GM06990 (cell line): ENCODE measurements at places on chromosomes 6 and 20.

DNA sequence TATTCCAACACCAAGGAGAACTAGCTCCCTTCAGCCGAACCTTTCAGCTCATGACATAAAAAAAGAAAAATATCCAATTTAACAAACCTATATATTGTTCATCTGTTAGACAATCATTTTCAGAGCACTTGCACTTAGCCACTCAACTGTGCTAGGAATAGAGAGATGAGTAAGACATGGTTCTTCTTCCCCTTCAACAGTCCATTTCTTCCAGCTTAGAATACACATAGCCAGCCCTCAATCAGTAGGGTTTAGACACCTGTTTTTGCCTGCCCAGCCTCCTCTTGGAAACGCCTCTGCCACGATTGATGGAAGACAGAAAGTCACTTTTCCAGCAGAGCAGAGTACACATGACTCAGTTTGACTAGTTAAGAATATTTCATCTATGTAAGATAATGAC, 21.8 kb downstream of the ADNP start:
- DNase-seq, result no peak

DNA sequence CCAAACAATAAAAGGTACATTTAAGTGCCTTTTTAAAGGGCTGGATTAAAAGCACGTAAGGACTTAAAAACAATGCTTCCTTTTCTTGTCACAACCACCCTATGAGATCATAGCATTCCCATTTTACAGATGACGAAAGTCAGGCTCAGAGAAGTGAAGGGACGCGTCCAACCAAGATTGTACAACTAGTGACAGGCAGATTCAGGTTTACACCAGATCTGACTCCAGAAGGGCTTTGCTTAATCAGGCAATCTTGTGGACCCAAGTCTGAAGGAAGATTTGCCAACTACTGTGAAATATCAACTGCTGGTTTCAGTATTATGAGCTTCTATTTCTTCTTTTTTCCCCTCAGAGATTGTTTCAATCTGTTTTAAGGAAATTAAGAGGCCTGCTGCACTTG, 877 bp downstream of the ENPP4 start:
- DNase-seq, result no peak

- peak; percentile 32 for DNase-seq
Measured at GRCh38 chr6:20467437-20467836, 65.8 kb downstream of the E2F3 start.

DNA sequence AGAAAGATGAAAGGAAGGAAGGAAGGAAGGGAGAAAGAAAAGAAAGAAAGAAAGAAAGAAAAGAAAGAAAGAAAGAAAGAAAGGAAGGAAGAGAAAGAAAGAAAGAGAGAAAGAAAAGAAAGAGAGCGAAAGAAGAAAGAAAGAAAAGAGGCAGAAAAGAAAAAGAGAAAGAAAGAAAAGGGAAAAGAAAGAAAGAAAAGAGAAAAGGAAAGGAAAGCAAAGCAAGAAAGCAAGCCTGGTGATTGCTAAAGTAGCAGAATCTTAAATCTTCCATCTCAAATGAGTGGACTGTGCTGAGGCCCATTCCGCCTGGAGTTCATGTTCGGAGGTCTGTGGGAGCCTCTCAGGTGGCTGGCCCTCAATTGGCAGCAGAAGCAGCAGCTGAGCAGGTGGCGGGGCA, 148.4 kb downstream of the TFAP2A start:
- DNase-seq, result no peak

DNA sequence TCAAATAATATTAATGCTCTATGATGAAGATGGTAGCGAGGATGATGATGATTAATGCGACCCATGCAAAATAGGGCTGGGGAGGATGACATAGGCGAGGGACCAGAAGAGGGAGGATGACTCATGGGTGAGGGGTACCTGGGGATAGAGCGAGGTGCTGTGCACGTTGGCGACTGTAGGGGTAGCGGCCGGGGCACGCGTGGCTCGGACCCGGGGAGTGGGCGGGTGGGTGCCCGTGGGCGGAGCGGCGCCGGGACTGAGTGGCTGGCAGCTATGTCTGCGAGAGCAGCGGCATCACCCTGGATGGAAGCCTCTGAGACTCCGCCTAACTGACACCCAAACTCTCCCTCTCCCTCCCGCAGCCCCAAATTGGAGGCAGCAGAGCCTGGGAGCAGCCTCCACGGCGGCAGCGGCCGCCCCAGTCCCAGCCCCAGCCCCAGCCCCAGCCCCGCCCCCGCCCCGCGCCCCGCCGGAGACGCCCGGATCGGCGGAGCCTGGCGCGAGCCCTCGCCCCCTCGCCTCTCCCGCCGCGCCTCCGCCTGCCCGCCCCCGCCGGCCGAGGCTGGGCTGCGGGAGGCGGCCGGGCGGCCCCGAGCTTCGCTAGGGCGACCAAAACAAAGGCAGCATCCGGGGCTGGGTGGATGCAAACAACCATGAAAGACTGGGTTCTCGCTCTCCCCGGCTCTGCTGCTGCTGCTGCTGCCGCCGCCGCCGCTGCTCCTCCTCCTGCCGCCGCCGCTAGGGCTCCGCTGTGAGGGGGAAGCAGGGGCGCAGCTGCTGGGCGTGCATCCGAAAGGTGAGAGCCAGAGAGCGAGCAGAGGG, at the start of gene RIMS1:
TSS of gene RIMS1 (plus strand) at position 367 of the 822 bp plus-strand sequence. CDS start 474 bp downstream, outside the sequence.
- DNase-seq, result peak; percentile 66

- DNase-seq, result no peak
Measured at GRCh38 chr6:127058936-127059335, 59.5 kb upstream of the RSPO3 start.

DNA sequence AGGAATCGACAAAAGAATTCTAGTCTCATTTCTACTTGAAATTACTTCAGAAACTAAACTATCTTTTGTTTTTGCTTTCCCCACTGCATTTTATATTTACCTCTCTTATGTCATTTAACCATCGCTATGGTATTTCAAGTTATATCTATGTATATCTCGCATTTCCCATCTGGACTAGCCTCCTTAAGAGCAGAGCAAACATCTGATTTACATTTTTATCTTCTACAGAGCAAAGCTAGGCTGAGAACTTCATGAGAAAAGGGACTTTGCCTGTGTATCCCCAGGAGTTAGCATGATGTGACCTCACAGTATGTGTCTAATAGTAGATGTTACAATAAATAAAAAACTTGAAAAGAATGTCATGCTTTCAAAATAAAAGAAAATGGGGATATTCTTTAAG, 201.2 kb downstream of the PTPRK start:
- DNase-seq, result no peak

DNA sequence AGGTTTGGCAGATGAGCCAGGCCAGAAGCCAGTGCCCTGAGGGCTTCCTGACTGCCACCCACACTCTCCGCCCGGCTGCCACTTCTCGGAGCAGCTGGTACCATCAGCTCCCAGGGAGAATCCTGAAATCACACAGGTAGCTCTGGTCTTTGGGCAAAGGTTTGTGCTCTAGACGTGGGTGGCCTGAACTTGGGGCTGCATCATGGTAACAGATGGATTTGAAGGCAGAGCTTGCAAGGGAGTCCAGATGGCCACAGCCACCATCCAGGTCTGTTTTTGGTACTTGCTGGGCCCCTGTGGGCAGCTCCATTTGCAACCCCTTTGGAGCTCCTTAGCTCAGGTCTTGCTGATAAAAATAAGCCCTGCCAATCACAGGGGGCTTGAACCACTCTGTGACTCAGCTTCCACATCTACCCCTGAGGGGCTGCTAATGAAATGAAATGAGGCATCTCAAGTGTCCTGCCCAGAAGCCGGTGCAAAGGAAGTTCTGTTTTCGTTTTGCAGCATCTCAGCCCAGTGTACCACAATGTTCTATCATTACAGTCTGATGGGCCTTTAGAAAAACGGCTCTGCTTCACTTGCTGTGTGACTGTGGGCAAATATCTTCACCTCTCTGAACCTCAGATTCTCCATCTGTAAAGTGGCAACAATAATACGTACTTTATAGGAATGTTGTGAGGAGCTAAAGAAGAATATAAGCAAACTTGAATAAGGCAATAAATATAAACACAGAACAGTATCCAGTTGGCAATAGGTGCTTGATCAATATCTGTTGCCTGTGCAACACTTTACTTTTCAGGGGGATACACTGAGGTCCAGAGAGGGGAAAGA, 25.1 kb upstream of the CDH22 start:
- no peak for DNase-seq

GRCh38 chr6:96760153-96760687, 77.1 kb downstream of the GPR63 start:
- no peak for DNase-seq

- no peak for DNase-seq
Measured at GRCh38 chr6:7446619-7447325, 57.2 kb downstream of the RIOK1 start.

GRCh38 chr20:32467506-32468312, 109.6 kb downstream of the ASXL1 start:
- DNase-seq, result no peak

- DNase-seq, result no peak
Measured at GRCh38 chr20:55947701-55948100, 57.6 kb downstream of the CBLN4 start.

DNA sequence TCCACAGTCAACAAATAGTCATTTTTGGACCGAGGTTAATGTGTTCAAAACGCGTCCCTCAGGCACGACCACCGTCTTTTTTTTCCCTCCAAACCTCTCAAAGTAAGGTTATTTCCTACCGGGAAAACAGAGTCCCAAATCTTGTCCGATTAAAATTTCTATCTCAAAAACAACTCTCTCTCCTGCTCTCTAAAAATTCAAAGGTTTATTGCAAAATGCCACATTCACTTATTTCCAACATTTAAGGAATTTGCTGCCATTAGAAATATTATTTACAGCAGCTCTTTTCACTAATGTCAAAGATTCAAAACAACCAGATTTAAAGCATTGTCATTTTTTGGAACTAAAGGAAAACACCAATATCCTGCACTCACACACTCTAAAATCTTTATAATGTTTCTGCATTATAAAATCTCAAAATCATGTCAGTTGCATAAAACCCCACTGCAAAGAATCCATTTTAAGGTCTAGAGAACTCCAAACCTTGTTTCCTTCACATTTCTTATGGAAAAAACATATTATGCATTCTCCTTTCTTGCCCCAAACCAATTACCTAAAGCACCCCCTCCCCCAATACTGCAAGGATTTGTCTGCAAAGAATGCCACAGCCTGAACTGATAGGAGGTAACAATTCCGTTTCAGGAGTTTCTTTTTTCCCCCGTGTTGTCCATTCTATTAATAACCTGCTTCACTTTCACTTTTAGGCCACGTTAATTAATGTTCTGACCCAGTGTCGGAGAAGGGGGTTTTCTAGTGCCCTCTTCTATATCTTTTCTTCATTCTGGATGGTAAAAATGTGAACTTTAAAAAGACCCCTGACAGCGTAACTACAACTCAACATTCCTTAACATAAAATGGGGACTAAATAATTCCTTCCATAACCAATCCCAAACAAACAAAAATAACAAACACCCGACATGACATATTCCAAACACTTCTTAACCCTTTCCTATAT, 1.4 kb downstream of the NRN1 start:
- no peak for DNase-seq

GRCh38 chr6:3341467-3341866, 82.7 kb downstream of the PSMG4 start:
- DNase-seq, result no peak

- no peak for DNase-seq
Measured at GRCh38 chr6:35321091-35321490, 21.3 kb upstream of the PPARD start.

GRCh38 chr20:14310977-14311627, 26.3 kb downstream of the FLRT3 start:
- no peak for DNase-seq
